Mesenchymal stem cell (in vitro differentiated cells and primary cell): ENCODE measurements at places on chromosomes 12 and 14.

GRCh38 chr12:122987086-122987951 is 6.8 kb downstream of the ARL6IP4 start:
- H3K4me3 ChIP-seq: no peak overlapping the region
- H3K36me3 ChIP-seq: peaks cover 69% of the 10 kb centered on the region

DNA sequence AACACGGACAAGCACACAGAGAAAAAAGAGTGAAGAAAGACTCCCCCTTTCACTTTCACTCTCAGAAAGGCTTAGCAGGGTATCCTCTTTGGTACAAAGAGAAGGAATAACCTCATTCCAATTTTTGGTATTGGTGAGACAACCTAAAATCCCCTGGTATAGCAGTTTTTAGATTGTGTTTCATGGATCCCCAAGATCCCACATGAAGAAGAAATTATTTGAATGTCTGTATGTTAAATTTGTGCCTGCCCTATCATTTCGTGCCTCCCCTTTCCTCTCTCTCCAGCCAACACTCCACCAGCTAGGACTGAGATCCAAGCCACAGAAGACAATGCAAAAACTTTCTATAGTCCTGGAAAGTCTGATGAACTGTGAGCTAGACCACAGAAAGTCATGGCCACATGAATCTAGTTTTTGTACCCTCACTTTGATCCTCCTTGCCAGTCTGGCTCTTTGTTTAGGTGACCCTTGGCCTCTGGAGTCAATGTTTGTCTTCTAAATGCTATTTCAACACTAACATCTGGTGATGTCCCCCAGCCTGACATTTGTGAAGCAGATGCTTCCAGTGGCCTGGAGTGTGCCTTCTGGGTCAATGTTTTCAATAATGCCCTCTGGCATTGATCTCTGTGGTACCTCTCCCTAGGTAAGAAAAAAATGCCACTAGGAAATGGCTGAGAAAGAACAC is 181.9 kb upstream of the BMP4 start:
- no peak overlapping the region for H3K27ac ChIP-seq
- H3K27me3 ChIP-seq: peaks cover 9% of the 10 kb centered on the region
- no peak overlapping the region for H3K4me3 ChIP-seq

GRCh38 chr12:7295529-7295928 is 8.3 kb upstream of the ACSM4 start:
- H3K4me3 ChIP-seq: no peak overlapping the region
- DNase-seq: no peak
- peaks cover 3% of the 10 kb centered on the region for H3K27me3 ChIP-seq
- no peaks in the 10 kb centered on the region for H3K4me1 ChIP-seq

GRCh38 chr12:24307716-24308335 is 358.4 kb upstream of the SOX5 start:
- H3K27me3 ChIP-seq: no peaks in the 10 kb centered on the region
- no peak for DNase-seq
- no peaks in the 10 kb centered on the region for H3K36me3 ChIP-seq

DNA sequence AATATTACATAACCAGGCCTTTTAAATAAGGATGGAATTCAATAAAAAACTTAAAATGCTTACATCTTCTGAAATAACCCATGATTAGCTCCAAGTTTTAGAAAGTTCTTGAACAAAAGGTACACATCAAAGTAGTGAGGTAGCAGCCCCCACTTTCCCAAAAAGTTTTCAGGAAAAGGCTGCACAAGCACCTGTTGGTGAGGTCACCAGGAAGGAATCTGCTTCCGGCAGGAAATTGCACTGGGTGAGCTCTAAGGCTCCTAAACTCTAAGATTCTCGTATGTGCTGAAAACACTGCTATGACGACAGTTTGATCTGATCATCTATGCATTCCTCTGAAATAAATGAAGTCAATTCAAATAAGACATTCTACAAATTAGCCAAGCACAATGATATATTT is 34.3 kb upstream of the TTC7B start:
- peak; percentile 63 for DNase-seq
- peaks cover 2% of the 10 kb centered on the region for H3K4me1 ChIP-seq
- no peaks in the 10 kb centered on the region for H3K36me3 ChIP-seq

GRCh38 chr12:111321317-111321716 is 47.6 kb downstream of the PHETA1 start:
- no peak for DNase-seq
- no peaks in the 10 kb centered on the region for H3K36me3 ChIP-seq
- peaks cover 8% of the 10 kb centered on the region for H3K27me3 ChIP-seq
- no peak overlapping the region for H3K27ac ChIP-seq

DNA sequence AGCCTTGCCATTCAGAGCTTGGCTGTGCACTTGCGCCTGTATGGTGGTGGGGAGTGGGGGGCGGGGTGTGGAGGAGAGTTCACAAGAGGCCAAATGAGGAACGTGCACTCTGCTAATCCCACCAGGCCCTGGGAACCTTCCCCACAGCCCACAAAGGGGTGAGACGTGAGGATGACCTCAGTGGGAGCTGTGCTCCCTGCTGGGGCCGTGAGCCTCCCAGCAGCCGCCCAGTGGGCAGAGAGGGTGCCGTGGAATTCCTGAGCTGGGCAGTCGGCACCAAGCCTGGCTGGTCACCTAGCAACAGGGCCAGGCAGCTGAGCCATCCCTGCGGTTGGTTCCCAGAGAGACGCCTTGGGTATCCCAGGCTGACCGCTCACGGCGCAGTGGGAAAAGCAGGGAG is 53.7 kb downstream of the CCNK start:
- H3K36me3 ChIP-seq: no peaks in the 10 kb centered on the region
- no peak overlapping the region for H3K27ac ChIP-seq
- H3K4me1 ChIP-seq: peaks cover 61% of the 10 kb centered on the region
- H3K4me3 ChIP-seq: no peak overlapping the region
- no peak for DNase-seq

DNA sequence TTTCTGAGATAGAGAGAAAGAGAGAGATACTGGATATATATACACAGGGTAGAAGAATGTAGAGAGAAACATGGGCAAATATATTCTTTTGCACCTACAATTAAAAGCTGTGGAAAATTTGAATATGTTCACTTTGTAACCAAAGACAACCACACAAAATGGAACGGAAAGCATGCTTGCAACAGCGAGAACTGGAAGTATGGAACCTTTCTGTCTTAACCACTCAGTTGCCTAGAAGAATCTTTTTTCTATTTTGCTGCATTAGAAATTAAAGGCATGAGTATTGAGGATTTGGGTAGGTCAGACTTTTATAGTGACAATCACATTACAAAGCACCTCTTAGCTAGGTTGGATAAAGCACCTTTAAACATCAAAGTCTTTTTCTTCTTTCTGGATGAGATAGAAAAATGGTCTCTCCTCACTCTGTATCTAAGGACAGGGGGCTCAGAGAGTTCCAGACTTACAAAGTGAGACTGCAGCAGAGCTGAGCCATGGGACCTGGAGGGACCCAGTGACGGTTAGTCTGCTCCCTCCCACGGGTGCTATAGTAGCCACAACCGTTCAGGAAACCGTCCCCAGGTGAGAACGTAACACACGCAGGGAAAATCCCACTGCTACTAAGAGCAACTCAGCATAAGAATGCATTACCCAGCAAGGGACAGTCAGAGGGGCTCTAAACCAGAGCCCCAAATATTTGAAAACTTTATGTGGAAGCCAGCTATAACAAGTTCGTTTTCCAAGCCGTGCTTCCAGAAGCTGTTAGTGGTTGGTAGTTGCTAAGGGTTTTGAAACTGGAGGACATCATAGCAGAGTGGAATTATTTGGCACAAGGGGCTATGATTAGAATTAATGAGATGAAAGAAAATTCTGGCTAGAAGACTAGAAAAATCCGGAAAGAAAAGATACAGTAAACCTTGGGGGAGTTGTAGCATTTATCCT is 97.1 kb downstream of the DAD1 start:
- peaks cover 90% of the 10 kb centered on the region for H3K27me3 ChIP-seq
- DNase-seq: no peak
- H3K4me3 ChIP-seq: no peak overlapping the region
- H3K36me3 ChIP-seq: no peaks in the 10 kb centered on the region
- H3K27ac ChIP-seq: no peak overlapping the region

- H3K4me1 ChIP-seq: no peaks in the 10 kb centered on the region
- peak overlapping the region; percentile 8 for H3K27ac ChIP-seq
- no peaks in the 10 kb centered on the region for H3K27me3 ChIP-seq
- no peak overlapping the region for H3K4me3 ChIP-seq
- peaks cover 54% of the 10 kb centered on the region for H3K36me3 ChIP-seq
- peak; percentile 83 for DNase-seq
These were observed 36.3 kb upstream of the NPFF start for GRCh38 chr12:53543539-53543938.

DNA sequence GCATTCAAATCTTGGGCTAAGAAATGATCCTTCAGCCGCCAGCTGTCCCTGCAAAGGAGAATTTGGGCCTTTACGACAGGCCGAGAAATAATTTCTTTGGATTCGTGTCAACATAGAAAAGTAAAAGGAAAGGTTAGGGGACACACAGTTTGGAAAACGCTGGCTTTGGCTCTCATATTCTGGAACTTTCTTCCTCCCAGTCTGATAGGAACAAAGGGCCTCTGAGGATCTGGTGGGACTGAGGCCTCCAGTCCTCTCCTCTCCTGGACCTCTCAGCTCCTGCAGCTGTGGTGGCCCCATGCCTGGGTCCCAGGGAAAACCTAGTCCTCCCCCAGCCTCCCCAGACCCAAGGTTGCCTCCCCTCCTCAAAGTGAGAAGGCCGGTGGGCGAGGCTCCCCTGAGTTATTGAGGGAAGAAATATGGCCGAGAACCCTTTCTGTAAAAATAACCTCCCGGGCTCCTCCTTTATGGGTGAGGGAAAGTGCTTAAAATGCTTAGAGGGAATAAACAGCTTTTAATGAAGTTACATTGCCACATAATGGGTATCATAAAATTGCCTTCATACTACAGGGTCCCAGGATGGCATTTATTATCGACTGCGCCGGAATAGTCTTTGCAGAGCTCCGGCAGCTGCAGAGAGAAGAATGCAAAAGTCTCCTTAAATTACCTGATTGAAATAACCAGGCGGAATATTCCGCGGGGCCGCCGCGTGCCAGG is 188.3 kb downstream of the PHETA1 start:
- H3K27me3 ChIP-seq: peaks cover 10% of the 10 kb centered on the region
- H3K27ac ChIP-seq: no peak overlapping the region
- no peak overlapping the region for H3K4me3 ChIP-seq
- no peak for DNase-seq
